ENCODE measurements at places on chromosomes 7 and 10.

GRCh38 chr7:82816272-82816671, 346.4 kb downstream of the PCLO start:
- DNase-seq, result no peak

GRCh38 chr7:137886746-137887145, 40.0 kb upstream of the DGKI start:
- DNase-seq, result no peak

DNA sequence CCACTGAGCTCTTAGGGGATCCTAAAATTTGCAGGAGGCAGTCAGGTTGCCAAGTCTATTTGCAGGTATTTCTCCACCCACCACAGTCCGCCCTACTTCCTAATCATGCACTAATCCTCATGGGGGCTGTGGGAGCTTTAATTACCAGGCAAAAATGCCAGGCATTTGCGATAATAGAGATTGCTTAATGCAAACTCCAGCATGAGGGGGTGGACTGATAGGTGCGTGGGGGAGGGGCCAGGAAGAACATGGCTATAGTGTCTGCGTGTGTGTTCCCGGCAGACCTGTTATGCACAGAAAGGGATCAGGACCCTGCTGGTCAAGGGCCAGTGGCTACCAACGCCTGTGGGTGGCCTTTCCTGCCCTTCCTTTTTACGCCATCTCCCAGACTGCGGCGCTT, 15.6 kb upstream of the AQP1 start:
- no peak for DNase-seq

DNA sequence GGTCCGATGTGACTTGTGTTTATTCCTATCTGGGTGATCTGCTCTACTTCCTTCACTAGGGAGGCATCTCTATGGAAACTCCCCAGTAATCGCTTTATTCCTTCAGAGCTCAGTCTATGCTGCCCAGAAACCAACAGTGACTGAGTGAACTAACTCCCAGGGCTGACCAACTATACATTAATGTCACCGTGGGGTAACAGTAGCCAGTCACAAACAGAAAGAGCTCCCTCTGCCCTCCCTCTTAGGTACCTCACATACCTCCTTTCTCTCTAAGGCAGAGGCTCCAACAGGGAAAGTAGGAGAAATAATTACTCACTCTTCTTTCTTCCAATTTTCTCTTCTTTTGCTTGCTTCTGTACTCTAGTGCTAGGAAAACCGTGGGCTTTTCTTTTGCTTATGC, 855.0 kb downstream of the REEP3 start:
- DNase-seq, result no peak

- DNase-seq, result no peak
Observed at GRCh38 chr10:119449760-119450461, 92.6 kb downstream of the RGS10 start.

- DNase-seq, result no peak
Observed at GRCh38 chr7:158828133-158829020, 932 bp downstream of the ESYT2 start.

GRCh38 chr7:15033039-15033438, 130.5 kb upstream of the DGKB start:
- no peak for DNase-seq

DNA sequence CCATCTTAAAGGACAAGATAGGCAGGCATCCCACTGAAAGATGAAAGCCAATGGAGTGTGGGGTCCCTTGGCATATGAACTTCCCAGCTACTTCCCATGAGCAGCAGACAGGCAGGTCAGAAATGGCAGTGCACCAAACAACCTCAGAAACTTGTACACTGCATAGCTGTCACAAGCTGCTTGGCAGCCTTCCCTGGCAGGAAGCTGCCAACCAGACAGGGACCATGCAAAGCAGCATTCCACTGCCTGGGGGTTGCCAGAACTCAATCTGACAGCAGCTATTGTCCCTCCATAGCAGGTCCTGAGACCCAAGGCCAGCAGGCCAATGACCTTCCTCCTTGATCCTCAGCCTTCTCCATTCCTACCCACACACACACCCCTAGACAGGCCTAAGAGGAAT, 139.5 kb downstream of the PLCE1 start:
- no peak for DNase-seq

GRCh38 chr7:45252248-45252647, 94.7 kb downstream of the RAMP3 start:
- DNase-seq, result no peak

Measured in T-helper 17 cell (primary cell).